MG63 (cell line): ENCODE measurements at places on chromosomes 13 and 19. TPM values are rescaled to one million over a fixed set of nuclear protein-coding genes. Genes with fewer than 3 reads are reported as not detected.

DNA sequence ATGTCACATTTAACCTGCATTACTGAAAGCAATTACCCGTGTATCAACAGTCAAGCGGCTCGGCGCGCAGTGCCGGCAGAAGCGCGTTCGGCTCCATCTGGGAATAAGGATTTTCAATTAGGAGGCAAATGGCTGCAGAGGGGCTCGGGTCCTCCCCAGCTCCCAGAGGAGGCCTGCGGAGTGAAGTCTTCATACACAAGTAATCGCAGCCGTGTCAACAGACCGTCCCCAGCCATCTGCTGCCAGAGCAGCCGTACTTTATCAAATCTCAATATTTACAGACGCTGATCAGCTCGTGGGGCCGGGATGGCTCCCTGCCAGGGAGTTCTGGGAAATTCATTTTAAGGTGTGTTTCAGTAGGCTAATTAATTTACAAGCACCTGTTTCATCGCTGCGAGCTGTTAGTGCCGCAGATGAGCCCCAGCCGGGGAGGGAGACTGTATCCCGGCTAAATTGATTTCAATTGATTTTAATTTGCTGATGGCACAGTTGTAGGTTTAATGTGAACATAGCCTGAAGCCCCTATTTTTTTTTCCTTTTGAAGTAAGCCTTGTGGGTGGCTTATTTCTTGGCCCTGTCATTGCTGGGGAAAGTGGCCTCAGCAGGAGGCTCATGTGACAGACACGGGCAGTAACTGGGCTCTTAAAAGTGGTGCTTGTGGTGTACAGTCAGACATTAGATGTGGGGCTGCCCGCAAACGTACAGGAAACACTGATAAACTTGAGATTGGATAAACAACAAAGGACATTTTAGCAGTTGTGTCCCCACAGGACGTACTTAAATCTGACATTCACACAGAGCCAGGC lies 252.7 kb downstream of the TEX29 start:
- DNase-seq: no peak

- DNase-seq: no peak
Measured at GRCh38 chr13:51221674-51222036, 543 bp upstream of the FAM124A start.

DNA sequence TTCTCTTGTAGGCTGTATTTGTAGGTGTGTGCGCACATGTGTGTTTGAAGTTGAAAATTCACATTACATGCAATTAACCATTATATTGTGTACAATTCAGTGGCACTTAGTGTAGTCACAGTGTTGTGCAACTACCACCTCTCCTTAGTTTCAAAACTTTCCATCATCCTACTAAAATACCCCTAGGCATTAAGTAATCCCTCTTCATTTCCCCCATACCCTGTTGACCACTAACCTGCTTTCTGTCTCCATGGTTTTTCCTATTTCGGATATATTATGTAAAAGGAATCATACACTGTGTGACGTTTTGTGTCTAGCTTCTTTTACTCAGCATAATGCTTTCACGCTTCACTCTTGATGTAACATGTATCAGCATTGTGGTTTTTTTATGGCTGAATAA lies 16.1 kb downstream of the LSM14A start:
- DNase-seq: no peak

- DNase-seq: no peak
Measured at GRCh38 chr13:80399340-80400163, 58.6 kb upstream of the SPRY2 start.

DNA sequence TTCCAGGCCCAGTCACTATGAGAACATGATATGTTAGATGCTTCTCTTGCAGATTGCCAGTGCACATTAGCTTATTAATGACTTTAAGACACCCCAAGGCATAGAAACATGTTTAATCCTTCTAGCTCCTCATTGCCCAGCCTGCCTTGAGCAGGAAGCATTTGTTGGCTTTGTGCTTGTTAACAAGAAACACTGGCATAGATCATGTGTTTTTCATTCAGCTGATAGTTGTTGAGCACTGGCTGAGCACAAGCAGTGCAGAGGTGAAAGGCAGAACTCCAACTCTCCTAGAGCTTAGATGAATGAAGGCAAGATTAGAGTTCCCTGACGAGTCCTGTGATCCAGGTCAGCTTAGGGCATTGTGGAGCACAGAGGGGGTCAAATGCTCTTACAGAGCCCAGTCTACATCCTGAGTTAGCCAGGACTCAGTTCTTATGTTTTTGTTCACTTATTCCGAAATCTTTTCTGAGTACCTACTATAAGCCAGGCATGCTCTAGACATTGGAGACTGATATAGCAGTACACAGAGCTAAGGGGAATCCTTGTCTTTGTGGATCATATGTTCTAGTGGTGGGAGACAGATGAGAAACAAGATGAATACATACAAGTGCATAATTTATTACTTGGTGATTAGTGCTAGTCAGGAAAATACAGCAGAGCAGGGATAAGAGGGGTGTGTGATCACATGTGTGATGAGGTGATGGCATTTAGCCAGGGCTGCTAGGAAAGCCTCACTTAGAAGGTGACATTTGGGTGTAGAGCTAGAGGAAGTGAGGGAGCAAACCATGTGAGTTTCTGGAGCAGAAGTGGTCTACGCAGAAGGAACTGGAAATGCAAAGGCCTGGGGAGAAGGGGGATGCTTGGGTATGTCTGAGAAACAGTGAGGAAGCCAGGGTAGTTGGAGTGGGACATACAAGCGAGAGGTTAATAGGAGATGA lies 101.2 kb downstream of the WASF3 start:
- DNase-seq: no peak

DNA sequence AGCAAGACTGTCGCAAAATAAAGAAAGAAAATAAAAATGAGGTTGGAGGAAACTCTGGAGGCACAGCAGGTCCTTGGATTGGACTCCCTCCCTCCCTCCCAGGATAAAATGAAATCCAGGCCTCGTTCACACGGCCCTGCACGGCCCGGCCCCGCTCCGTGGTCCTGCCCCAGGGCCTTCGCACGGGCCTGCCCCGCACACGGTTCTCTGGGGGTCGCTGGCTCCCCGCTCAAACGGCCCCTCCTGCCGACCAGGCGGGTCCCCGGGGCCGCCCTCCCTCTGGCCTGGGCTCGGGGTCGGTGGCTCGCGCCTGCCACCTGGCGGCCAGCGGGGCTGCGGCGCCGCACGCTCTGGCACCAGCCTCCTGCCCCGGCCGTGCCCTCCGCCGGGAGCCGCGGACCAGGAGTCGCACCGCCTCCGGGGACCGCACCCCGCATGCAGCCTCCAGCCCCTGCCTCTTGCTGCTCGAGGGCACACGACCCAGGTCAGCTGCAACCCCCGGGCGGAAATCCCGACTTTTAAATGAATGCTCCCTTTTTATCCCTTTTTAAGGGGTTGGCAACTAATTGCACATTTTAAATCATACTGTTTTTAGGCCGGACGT lies 1.5 kb upstream of the WDR18 start:
- DNase-seq: peak; percentile 60

- no peak for DNase-seq
Measured at GRCh38 chr13:40028446-40028845, 373.0 kb downstream of the COG6 start.

- no peak for DNase-seq
Measured at GRCh38 chr13:51479199-51479523, 26.3 kb upstream of the INTS6 start.

DNA sequence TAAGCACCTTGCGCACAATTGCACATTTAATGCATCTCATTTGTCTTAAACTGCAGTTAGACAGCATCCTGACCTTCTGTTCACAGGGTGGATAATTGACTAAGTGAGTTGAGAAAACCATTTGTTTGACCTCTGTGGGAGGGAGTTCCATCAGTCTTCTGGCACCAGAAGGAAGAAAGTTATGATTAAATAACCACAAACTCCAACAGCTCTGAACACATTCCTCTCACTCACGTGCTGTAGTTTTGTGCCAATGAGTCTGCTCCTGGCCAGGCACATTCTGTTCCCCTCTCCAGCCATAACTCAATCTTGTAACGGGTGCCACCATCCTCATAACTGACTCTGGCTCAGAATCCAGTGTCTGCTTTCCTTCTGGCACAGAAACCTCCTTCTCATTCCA lies 817.2 kb downstream of the SLITRK1 start:
- peak; percentile 93 for DNase-seq

DNA sequence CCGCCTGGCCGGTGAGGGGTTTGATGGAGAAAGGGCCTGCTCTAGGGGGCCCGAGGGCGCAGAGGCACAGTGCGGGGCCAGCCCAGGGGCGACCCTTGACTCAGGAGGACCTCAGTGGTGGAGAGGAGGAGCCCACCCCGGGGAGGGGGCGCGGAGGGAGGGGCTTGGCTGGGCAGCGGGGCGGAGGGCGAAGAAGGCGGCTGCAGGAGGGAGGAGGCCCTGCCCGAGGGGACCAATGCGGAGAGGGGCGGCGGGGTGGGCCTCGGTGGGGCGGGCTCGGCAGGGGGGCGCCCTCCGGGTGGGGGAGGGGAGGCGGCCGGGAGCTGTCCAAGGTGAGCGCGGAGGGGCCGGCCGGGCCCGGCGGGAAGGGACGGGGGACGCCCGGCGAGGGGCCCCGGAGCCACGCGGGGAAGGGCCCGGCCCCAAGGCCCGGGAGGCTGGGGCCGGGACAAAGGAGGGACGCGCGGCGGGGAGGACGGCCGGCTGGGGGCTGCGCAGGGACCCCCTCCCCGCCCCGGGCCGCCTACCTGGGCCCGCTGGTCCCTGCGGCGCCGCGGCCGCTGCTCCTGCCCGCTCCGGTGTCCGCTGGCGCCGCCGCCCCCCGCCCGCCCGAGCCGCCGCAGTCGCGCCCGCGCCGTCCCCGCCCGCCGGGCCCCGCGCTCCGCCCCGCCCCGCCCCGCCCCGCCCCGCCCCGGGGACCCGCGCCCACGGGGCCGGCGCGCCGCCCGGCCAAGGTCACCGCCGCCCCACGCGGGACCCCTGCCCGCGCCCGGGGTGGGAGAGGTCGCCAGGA lies at the start of gene DIRAS1:
Gene DIRAS1, minus strand, starts transcription at position 596 of the 793 bp plus-strand sequence. CDS start 3,566 bp downstream, outside the sequence.
- no peak for DNase-seq

DNA sequence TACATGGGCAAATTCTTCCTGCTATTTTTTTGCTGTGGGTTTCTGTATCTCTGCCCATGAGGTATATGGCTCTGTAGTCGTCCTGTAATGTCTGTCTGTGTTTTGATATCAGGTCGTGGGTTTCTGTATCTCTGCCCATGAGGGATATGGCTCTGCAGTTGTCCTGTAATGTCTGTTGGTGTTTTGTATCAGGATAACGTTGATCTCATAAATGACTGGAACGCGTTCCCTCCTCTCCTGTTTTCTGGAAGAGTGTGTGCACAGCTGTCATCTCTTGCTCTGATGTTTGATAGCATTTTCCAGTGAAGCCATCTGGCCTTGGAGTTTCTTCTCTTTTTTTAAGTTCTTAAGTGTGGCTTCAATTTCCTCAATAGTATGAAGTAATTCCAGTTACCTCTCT lies 57.2 kb downstream of the SOX1 start:
- DNase-seq: no peak

DNA sequence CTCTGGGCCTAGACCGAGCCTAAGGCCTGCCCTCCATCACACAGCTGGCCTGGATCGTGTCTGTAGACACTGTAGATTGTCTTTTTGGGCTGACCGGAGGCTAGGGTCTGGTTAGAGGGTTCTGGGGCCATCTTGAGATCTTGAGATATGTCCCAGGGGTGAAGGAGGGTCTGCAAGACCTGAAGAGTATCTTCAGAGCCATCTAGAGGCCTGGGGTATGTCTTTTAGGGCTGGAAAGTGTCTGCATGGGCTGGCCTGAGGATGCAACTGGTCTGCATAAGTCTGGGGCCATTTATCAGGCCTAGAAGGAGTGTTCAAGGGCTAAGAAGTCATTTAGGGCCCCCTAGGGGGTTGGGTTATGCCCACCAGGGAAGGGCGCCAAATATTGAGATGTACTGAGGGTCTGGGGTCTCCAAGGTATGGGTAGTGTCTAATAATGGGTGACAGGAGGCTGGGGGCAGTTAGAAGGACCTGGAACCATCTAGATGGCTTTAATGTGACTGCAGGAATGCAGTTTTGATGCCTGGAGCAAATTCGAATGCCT lies 555 bp downstream of the SCAF1 start:
- DNase-seq: no peak

DNA sequence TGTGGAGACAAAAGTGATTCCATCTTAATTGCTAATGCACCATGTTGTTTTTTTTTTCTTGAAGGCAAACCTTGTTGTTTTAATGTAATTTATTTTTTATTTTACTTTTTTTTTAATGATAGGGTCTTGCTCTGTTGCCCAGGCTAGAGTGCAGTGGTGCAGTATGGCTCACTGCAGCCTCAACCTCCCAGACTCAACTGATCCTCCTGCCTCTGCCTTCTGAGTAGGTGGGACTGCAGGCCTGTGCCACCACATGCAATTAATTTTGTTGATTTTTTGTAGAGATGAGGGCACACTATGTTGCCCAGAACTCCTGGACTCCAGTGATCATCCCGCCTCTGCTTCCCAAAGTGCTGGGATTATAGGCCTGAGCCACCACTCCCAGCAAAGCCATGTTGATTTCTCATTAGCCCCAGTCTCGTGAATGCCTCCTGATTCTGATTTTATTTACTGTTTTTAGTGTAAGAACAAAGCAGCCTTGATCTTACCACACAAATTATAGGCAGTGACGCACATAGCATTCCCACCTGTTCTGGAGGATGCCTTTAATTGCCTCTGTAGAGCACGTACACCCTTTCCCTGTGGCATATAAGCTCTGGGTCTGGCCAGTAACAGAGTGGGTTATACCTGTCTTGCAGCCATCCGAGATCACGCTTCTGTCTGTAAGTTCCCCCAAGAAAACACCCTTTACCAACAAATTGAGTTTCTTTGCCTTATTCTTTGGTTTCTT lies 150.4 kb downstream of the GGACT start:
- DNase-seq: no peak

DNA sequence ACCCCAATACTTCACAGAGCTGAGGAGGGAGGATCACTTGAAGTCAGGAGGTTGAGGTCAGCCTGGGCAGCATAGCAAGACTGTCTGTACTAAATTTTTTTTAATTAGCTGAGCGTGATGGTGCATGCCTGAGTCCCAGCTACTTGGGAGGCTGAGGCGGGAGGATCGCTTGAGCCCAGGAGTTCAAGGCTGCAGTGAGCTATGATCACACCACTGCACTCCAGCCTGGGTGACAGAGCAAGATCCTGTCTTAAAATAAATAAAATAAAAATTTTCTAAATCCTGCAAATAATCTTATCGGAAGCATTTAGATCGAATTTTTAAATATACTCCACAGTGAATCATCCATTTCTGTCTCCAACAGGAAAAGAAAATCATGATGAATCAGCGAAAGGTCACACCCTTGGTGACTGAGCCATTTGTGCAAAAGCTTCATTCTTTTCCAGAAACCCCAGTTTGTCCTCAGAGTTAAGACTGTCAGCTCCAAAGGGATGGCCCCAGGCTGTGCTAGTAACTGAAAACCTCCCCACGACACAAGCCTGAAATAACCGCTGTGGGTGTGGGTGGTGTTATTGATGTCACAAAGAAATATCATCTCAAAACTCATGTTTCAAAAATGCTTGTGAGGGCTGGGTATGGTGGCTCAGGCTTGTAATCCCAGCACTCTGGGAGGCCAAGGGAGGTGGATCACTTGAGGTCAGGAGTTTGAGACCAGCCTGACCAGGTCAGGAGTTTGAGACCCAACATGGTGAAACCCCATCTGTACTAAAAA lies 167.6 kb downstream of the PTPRS start:
- DNase-seq: peak; percentile 84

GRCh38 chr13:27338816-27339215 lies 68.2 kb downstream of the RASL11A start:
- DNase-seq: no peak

The C13orf42 gene
- total RNA-seq: not detected in 2 replicates

The SLC46A3 gene
- total RNA-seq: 0.86 and 6.9 TPM in 2 replicates

The RDH13 gene
- total RNA-seq: 17.9 and 23.8 TPM in 2 replicates

The OR10H1 gene
- not detected in 2 replicates for total RNA-seq

The CHAF1A gene
- 24.1 and 24.7 TPM in 2 replicates for total RNA-seq

The RXFP2 gene
- total RNA-seq: 1.9 and 6.6 TPM in 2 replicates

The FAM187B gene
- total RNA-seq: not detected in 2 replicates
